ENCODE measurements at places on chromosomes 2 and 18.

DNA sequence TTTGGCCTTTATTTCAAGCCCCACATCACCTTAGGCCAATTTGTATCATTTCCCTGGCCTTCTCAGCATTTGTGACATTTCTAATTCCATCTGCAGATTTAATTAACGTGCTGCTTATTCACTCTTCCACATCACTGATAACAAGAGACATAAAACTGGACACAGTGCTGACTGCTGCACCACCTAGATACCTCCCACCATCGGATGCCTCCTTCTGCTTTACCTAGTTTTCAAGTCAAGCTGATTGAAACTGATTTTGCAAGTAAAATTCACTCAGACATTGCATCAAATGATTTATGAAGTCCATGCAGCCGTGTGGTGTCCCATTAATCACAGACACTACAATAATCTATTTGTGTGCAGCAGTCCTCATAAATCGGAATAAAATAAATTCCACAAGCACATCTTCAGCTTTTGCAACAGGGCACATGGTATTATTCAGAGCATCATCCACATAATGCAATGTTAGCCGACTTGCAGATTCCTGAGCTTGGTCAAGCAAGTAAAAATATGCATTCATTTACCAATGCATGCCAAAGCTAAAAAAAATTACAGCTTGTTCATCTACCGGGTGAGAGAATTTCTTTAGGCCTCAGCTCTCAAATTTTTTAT, 15.9 kb upstream of the CRIM1 start:
- no peak for DNase-seq

DNA sequence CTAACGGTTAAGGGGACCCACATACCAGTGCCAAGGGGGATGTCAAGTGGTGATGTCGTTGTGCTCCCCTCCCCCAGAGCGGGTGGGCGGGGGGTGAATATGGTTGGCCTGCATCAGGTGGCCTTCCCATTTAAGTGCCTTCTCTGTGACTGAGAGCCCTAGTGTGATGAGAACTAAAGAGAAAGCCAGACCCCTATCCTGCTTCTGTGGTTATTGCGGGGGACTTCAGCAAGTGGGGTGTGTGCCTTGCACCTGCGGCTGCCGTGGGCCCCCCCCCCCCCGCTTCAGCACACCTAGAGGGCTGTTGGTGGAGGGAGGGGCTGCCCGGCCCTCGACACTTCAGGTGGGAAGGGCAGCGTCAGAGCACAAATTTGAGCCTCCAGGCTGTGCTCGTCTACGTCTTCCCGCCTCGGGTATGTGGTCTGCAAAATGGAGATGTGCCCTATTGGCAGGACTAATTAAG, 6.1 kb downstream of the CTDSP1 start:
- DNase-seq: no peak

DNA sequence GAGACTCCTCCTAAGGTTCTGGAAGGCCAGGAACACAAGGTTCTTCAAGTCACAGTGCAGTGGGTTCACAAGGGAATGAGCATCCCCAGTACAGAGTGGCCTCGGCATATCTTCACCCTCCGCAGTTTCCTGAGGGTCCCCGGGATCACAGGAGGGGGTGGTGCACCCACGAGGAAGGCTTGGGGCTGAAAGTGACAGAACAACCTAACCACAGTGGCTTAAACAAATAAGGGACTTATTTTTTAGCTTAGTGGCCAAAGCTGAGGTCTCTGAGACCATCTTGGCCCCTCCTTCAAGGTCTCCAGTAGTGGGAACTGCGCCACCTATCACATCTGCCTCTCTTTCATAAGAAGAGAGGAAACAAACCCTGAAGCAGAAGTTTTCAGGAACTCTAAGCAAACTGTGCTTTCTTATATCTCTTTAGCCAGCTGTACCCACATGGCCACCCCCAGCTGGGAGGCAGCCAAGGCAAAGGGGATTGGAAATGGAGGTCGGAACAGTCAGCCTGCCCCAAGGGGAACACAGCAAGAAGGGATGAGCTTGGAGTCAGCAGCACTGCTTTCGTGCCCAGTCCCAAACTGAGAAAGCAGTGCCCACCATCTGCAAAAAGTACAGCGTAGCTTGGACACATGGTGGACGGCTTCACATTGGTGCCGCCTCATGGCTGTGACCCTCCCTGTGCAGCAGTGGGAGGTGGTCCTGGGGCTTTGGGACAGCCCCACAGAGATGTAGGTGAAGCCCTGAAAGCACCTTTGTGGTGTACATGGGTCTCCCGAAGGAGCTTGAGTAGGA, 260.0 kb upstream of the ID2 start:
- DNase-seq: no peak

- no peak for DNase-seq
Measured at GRCh38 chr18:10245846-10246175, 208.6 kb upstream of the APCDD1 start.
